Activated T-cell treated with anti-CD3 and anti-CD28 coated beads, Interleukin-2, amount 50 U/mL, for 48 hours (primary cell): ENCODE measurements at places on chromosomes 2 and 18.

- DNase-seq, result no peak
Measured at GRCh38 chr2:148515976-148516375, 128.6 kb upstream of the EPC2 start.

- no peak for DNase-seq
Measured at GRCh38 chr2:184579226-184579625, 19.1 kb upstream of the ZNF804A start.

GRCh38 chr2:202052235-202052634 lies 18.6 kb downstream of the FZD7 start:
- no peak for DNase-seq

- no peak for DNase-seq
Measured at GRCh38 chr18:11284811-11285210, 135.4 kb upstream of the PIEZO2 start.

GRCh38 chr2:40330096-40330495 lies 121.8 kb downstream of the SLC8A1 start:
- DNase-seq, result no peak

GRCh38 chr18:77346208-77346810 lies 96.7 kb downstream of the GALR1 start:
- DNase-seq, result no peak

DNA sequence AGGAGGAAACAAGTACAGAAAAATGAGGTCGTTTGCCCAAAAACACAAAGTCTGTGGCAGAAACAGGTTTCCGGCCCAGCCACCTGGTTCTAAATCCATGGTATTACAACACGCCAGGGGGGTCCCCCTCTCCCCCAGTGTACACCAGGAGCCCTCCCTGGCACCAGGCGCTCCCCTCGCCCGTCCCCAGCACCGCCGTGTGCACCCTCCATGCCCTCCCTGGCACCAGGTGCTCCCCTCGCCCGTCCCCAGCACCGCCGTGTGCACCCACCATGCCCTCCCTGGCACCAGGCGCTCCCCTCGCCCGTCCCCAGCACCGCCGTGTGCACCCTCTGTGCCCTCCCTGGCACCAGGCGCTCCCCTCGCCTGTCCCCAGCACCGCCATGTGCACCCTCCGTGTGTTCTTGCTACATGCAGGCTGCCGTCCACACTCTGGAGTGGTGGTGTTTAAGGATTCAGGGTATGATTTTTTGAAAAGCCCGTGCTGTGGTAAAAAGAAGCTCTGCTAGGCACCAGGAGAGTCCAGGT lies 59.8 kb upstream of the NFATC1 start:
- DNase-seq, result no peak

GRCh38 chr2:10260130-10260529 lies 42.6 kb upstream of the HPCAL1 start:
- DNase-seq, result no peak

DNA sequence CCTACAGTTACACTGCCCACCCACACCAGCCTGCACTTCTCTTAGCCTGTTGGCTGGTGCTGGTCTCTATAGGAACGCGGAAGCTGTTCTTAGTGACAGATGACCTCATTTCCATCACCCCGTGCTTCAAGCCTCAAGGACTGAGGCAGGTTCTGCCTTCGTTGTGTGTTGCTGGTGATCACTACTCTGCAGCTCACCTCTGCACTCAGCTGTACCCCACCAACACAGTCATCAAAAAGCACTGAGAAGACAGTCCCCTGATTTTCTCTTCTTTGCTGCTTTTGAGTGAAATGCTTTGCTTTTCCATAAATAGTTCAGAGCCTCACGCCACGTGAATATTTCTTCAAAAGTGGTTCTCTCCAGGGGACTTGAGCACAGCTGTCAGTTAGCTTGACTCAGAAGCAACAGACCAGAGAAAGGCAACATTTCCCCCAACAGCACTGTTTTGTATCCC lies 225.7 kb upstream of the CCDC150 start:
- no peak for DNase-seq

DNA sequence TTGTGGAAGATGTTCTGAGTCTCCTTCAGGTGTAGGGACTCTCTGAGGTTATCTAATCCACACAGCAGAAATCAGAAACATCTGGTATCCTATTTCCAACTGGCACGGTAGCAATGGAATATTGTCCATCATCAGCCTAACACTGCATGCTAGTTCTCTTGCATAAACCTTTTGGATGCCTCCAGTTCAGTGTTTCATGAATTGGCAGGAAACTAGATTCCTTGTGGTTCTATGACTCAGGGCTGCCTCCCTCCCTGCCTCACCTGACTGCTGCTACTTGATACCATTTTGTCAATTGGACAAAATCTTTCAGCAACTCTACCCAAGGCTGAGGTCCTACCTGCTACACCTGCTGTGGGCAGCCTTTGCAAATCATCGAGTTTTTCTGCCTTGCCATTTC lies 130.9 kb downstream of the TPGS2 start:
- no peak for DNase-seq

DNA sequence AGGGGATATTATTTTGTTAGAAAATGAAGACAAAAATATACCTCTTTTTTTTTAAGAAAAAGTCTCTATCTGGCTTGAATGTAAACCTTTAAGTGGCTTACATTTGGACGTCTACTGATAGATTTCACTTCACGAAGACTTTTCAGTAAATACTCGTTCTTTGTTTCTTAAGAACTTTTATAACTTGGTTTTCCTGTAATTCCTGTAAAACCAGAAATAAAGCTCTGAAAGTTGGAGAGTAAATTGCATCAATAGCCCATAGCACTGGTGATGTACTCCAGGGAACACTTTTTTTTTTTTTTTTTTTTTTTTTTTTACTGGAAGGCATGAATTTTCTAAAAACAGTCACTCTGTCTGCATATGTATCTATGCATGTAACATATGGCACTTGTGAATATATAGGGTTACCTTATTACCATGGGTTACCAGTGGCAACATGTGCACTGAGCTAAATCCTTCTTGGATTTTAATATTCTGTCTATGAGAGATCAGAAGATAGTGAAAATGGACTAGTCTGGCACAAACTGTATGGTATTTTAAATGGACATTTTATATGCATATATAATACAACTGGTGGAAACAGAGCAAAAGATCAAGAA lies 309.2 kb upstream of the TCF4 start:
- DNase-seq, result no peak

GRCh38 chr2:72781480-72781879 lies 44.4 kb downstream of the EXOC6B start:
- no peak for DNase-seq

DNA sequence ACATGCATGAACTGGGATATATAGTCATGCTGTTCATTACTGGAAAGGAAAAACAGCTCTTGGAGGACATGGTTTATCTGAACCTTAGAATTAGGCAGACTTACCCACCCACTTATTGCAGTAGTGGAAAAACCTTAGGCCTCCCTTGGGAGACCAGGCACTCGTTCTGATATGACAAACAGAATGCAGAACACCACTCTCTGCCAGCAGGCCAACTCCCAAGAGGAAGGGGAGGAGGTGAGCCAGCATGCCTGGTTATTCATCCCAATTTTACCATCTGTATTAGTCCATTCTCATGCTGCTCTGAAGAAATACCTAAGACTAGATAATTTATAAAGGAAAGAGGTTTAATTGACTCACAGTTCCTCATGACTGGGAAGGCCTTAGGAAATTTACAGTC lies 17.5 kb downstream of the C18orf63 start:
- DNase-seq, result no peak

GRCh38 chr2:6164986-6165747 lies 473.0 kb downstream of the SOX11 start:
- DNase-seq, result no peak

- peak; percentile 31 for DNase-seq
Measured at GRCh38 chr2:63977904-63978303, 41.3 kb downstream of the VPS54 start.

DNA sequence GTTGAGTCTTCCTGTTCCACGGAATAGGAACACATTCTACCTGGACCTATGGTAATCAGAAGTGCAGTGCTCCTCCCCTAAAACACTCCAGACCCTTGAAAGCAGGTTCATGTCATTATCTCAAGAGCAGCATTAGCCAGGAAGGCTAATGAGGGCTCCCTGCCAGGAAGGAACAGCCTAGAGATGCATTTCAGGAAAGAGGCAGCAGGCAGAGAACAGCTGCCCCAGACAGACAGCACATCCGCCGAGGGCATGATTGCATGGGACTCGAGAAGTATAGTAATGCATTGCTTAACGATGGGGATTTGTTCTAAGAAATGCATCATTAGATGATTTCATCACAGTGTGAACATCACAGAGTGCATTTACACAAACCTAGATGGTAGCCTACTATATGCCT lies 171.5 kb downstream of the ALK start:
- DNase-seq, result no peak

DNA sequence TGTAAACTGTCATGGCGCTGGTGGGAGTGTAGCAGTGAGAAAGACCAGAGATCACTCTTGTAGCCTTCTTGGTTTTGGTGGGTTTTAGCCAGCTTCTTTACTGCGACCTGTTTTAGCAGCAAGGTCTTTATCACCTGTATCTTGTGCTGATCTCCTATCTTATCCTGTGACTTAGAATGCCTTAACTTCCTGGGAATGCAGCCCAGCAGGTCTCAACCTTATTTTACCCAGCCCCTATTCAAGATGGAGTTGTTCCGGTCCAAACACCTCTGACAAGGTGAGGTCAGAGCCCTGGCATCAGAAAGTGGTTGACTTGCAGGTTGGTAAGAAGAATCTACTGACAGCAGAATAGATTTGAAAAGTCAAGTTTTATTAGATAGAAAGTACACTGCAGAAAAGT lies 55.0 kb upstream of the MSH6 start:
- no peak for DNase-seq

DNA sequence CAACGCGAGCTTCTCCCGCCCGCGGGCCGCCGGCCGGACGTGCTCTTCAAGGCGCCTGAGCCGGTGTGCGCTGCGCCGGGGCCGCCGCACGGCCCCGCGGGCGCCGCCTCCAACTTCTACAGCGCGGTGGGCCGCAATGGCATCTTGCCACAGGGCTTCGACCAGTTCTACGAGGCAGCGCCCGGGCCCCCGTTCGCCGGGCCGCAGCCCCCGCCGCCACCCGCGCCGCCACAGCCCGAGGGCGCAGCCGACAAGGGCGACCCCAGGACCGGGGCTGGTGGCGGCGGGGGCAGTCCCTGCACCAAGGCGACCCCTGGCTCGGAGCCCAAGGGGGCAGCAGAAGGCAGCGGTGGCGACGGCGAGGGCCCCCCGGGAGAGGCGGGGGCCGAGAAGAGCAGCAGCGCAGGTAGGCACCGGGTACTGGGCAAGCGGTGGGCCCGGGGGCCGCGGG lies 676 bp downstream of the HOXD11 start:
- peak; percentile 18 for DNase-seq

GRCh38 chr18:11005528-11005927 lies 143.8 kb downstream of the PIEZO2 start:
- DNase-seq, result no peak

DNA sequence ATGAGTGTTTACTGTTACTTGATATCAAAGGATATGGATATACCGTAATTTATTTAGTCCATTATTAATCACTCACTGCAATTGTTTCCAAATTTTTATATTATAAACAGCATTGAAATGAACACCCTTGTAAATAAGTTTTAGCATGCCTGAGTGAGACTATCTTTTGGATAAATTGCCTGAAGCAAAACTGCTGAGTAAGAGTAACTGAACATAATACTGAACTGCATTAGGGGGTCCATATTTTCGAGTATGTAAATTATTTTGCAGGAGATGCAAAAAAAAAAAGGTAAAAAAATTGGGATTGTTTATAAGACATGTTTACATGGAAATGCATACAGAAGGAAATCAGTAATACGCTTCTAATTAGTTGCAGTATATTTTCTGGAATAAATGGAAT lies 215.6 kb upstream of the SMAD7 start:
- DNase-seq, result no peak

DNA sequence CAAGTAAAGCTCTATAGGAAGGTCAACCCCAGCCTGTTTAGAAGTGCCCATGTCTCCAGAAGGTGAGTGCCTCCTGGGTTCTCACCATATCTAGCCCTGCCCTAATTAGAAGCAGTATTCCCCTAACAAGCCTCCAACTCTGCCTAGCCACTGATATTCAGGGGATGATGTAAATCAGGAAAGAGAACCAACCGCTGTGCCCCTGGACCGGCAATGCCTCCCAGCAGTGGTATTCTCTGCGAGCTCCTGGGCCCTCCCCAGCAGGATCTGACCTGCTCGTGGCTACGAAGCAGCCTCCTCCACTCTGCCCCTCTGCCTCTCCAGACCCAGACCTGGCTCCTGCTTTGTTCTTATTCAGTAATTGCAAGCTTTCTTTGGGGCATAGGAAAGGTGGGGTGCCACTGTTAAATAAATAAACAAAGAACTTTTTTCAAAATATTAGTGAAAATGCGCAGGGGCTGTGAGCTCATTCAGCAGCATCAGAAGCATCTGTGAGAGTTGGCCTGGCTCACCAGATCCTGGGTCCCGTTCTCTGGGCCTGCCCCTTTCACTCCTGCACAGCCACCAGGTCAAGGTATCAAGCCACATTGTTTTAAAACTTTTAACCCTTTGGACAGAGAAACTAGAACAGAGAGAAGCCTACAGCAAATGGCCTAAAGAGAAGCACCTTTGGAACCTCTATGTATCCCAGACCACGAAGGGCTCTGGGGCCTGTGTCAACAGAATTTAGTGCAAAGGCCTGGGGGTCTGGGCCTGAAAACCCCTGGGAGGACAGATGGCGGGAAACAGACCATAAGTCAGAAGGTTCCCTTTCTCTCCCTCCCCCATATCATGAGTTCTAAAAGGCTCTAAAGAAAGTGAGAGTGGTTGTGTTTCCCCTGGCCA lies 11.9 kb downstream of the MREG start:
- no peak for DNase-seq

- DNase-seq, result peak; percentile 29
Measured at GRCh38 chr2:172081221-172082022, 3.9 kb upstream of the DLX1 start.
